K562 (cell line): ENCODE measurements at places on chromosomes 2 and 18. TPM values are rescaled to one million over a fixed set of nuclear protein-coding genes. Genes with fewer than 3 reads are reported as not detected.
A peak's percentile ranks its signal among the peaks of the same experiment; 100 is the strongest.

DNA sequence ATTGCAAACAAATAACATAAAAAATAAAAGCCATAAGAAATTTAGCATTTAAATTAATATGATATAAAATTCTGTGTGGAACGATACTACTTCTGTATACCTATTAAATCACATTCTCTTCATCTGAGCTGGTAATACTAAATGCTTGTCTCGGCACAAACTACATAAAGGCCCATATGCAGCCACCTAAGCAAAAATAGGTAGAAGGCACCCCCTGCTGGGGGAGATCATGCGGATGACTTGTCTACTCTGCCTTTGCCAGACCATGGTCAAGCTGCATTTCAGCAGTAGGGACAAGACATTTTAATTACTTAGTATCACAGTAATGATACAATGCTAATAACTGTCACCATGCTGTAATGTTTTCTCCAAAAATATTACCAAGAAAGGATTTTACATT lies 108.0 kb downstream of the CDH19 start:
- H3K27me3 ChIP-seq = no peaks in the 10 kb centered on the region
- no peaks in the 10 kb centered on the region for H3K36me3 ChIP-seq
- no peak overlapping the region for H3K27ac ChIP-seq
- no peaks in the 10 kb centered on the region for H3K4me1 ChIP-seq
- H3K4me3 ChIP-seq = no peak overlapping the region

The EPAS1 gene
- polyA plus RNA-seq = 2.9 and 3.6 TPM in 2 replicates

DNA sequence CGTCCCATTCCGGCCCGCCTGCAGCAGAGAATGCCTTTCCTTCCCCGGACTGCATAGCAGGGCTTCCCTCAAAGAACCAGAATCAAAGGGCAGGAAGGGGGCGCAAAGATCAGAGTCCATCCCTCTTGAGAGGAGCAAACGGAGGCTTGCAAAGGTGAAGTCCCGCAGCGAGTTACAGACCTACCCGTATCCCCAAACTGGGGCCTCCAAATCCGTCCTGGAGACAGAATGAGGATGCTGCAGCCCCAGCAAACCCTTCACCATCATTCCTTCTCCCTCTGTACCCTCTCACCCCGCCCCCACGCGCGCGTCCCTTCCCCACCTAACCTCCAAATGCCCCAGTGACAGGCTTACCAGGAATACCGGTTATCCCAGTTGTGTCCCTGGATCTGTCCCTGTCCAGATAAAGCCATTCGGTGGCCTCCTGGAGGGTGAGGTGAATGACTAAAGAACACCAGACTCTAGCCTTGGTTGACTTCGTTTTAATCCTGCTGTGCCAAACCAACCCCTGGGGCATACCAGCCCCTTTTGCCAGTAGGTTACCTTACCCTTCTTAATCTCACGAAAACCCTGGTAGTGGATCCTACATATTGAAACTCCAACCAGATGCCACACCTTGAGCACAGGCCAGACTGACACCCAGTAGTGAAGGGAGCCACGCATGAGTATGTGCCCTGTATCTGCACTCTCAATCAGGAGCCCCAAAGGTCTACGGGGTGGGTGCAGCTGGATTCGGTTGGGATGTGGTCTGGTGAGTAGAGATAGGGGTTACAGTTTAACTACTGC lies 961 bp upstream of the SLC40A1 start:
- H3K27ac ChIP-seq = peak overlapping the region; percentile 95
- no peaks in the 10 kb centered on the region for H3K27me3 ChIP-seq
- DNase-seq = peak; percentile 81

- no peak overlapping the region for H3K4me3 ChIP-seq
- no peaks in the 10 kb centered on the region for H3K27me3 ChIP-seq
- H3K27ac ChIP-seq = no peak overlapping the region
- DNase-seq = no peak
- no peaks in the 10 kb centered on the region for H3K4me1 ChIP-seq
- no peaks in the 10 kb centered on the region for H3K36me3 ChIP-seq
Measured at GRCh38 chr2:56008661-56009431, 85.3 kb upstream of the EFEMP1 start.

The POLE4 gene
- polyA plus RNA-seq = 58.9 and 70.2 TPM in 2 replicates

DNA sequence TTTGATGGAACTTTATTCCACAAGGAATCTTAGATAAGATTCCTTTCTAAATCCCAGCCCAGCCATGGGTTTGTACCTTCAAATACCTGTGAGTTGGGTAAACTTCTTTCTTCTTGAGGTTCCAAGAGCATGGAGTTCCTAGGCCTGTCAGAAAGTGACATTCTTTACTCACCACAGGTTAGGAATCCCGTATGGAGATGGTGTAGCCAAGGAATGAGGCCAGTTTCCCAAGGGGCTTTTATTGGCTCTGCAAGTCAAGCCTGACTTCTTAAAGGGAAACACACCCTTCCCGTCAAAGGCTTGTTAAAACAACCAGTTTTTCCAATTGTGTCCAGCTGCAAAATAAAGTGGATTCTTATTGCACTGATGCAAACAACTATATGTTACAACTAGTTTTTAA lies 45.8 kb downstream of the STK17B start:
- no peaks in the 10 kb centered on the region for H3K27me3 ChIP-seq
- no peaks in the 10 kb centered on the region for H3K36me3 ChIP-seq
- H3K27ac ChIP-seq = no peak overlapping the region
- H3K4me3 ChIP-seq = no peak overlapping the region
- DNase-seq = no peak

DNA sequence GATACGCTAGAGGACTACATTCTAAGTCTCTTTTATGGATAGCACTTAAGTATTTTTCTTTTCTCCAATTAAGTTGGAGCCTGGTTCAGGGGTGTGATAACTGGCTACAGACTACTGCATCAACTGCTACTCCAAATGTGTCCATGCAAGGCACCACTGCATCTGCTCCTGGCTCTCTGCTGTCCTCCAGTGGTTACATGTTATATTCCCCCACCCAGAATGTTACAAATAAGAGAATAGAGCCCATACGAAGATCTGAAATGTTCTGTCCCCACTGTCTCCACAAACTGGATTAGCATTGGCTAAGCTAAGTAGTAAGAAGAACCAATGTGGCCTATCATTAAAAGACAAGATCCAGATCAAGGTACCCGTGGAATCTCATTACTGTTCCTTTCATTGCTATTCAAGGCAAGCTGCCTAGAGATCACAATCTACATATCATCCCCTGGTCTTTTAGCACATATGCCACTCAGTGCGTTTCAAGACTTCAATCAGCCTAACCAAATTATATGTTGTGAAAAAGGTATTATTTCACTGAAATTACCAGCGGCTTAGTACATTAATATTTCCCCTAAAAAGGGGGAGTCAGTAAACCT lies 308.3 kb upstream of the SLC8A1 start:
- H3K27me3 ChIP-seq = no peaks in the 10 kb centered on the region
- no peak overlapping the region for H3K27ac ChIP-seq
- DNase-seq = peak; percentile 4

The FSHR gene
- not detected in 2 replicates for polyA plus RNA-seq
